Ovary (tissue), 10 donors: ENCODE measurements at places on chromosomes 16 and 17. TPM values are rescaled to one million over a fixed set of nuclear protein-coding genes. Genes with fewer than 3 reads are reported as not detected.
A peak's percentile ranks its signal among the peaks of the same experiment; 100 is the strongest.

The GCGR gene
- not detected for total RNA-seq

DNA sequence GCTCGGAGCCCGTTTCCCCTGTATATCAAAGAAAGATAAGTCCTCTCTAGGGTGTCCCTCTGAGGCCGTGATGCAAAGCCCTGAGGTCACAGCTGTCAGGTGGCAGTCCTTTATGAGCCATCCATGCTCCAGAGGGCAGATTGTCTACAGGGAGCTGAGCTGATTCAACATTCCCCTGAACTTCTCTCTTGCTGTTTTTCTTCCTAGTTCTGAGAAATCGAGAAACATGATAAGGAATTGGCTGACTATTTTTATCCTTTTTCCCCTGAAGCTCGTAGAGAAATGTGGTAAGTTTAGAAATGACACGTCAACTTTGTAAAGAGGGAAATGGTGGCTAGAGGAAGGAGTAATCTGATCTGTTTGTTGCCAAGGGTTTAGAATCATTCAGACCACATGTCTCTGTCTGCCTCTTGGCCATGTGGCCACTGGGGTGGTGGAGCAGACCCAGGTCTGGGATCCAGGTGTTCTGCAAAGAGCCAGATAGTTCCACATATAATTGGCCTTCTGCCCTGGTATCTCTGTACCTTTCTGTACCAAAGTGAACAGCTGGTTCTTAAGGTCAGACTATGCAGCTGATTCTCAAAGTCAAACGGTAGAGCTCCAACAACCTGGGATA is 3.5 kb downstream of the CTNS start:
- no peak overlapping the region for H3K4me3 ChIP-seq
- no peak for DNase-seq
- no peaks in the 10 kb centered on the region for H3K36me3 ChIP-seq
- no peak overlapping the region for H3K27ac ChIP-seq

The C16orf78 gene
- total RNA-seq, result not detected

DNA sequence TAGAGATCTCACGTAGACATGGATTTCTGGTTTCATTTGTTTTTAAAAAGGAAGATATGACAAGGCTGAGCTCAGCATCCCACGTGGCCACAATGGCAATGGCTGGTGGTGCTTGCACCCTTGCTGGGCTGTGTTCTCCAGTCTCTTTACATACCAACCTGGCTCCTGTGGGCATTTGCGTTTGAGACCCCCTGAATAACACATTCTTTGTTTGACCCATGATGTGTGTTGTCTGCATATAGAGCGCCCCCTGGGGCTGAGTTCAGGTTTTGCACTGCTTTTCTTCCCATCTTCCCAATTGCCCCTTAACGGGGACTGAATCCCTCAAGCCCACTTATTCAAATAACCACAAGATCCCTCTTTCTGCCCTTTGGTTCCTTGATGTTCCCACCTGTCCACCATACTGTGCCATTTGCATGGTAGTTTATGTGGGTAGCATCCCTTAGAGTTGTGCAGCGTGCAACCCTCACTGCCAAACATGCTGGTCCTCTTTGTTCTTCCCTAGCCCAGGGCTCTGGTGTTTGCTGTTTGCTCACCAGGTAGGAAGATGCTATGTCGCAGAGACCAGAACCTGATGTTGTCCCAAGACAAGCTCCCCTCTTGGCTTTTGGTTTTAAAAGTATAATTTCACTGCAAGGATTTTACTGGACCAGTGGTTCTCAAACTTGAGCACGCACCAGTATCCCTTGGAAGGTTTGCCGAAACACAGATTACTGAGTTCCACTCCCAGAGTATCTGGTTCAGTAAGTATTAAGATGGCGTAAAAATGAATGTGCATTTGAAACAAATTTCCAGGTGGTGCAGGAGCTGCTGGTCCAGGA is 38.5 kb upstream of the NKD1 start:
- DNase-seq, result no peak
- no peak overlapping the region for H3K27ac ChIP-seq
- no peak overlapping the region for H3K4me3 ChIP-seq
- no peaks in the 10 kb centered on the region for H3K4me1 ChIP-seq
- no peaks in the 10 kb centered on the region for H3K36me3 ChIP-seq
- H3K27me3 ChIP-seq, result no peaks in the 10 kb centered on the region

DNA sequence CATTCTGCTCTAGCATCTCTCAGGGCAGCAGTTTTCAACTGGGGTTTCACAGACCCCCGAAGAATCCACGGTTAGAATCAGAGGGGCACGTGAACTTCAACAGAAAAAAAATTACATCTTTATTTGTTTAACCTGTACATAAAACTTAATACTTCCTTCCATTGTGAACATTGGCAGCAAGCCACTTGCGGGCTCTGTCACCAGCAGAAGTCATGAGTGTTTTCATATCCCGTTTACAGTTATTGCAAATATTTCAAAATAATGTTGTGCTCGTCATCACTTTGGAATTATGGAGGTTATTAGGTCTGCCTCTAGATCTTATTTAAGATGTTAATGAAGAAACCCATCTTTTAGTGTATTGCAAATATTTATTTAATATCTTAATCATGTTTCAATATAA is 109.8 kb downstream of the SDR42E1 start:
- no peaks in the 10 kb centered on the region for H3K4me1 ChIP-seq
- H3K36me3 ChIP-seq, result no peaks in the 10 kb centered on the region
- no peak overlapping the region for H3K4me3 ChIP-seq
- DNase-seq, result no peak

The TMEM88 gene
- total RNA-seq, result 11.4 TPM

DNA sequence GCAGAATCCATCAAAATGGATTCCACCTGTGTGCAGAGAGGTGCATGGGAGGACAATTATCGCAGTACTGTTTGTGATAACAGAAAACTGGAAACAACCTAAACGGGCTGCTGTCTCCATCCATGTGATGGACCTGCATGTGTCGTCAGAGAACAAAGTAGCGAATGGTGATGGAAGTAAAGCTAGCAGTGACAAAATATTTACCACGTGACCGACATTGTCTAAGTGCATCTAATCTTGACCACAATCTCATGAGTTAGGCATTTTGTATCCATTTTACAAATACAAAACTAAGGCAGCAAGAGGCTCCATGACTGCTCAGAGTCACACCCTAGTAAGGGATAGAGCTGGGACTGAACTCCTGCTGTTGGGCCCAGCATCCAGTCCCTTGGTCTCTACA is 187.3 kb downstream of the LGALS9B start:
- H3K27ac ChIP-seq, result no peak overlapping the region
- no peak overlapping the region for H3K4me3 ChIP-seq
- H3K27me3 ChIP-seq, result no peaks in the 10 kb centered on the region
- no peak for DNase-seq
- H3K36me3 ChIP-seq, result no peaks in the 10 kb centered on the region
- peaks cover 4% of the 10 kb centered on the region for H3K4me1 ChIP-seq

The KIF2B gene
- total RNA-seq, result not detected

DNA sequence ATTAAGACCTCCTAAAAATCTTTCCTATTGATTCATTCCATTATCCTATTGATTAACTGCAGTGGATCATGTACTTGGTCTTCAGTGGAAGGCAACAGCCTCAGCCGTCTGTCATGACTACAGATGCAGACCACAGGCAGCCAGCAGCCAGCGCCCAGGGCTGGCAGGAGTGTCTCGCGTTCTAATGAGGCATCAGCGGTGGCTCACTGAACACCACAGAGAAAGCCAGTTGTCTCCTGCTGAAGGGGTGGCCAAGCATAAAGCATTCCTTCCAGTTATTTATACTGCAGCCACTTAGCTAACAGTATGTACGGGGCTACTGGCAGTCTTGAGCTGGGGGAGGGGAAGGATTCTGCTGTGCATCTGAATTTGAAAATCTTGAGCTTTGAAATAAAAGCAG is 214.3 kb downstream of the IRX3 start:
- H3K4me1 ChIP-seq, result no peaks in the 10 kb centered on the region
- H3K36me3 ChIP-seq, result no peaks in the 10 kb centered on the region
- no peak overlapping the region for H3K4me3 ChIP-seq
- no peak overlapping the region for H3K27ac ChIP-seq

The DNAH9 gene
- 1.4 TPM for total RNA-seq

DNA sequence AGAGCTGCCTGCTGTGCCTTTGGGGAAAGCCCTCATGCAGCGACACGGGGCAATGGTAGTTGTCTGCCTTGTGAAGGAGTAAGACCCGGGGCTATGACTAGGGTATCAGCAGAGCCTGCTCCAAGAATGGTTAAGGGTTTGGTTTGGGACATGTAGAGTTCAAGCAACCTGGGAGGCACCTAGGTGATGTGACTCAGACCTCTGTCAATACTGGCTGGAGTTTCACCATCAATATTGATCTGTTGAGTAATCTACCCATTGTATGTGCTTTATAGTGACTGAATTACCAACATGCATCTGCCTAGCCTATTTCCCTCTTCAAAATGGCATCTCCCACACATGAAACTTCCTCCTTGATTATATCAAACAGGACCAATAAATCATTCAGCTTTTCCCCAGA is 398.4 kb upstream of the HSBP1 start:
- no peak overlapping the region for H3K4me3 ChIP-seq
- no peaks in the 10 kb centered on the region for H3K27me3 ChIP-seq
- H3K4me1 ChIP-seq, result no peaks in the 10 kb centered on the region
- no peaks in the 10 kb centered on the region for H3K36me3 ChIP-seq
- DNase-seq, result no peak

- H3K27me3 ChIP-seq, result no peaks in the 10 kb centered on the region
- no peaks in the 10 kb centered on the region for H3K36me3 ChIP-seq
- DNase-seq, result no peak
Measured at GRCh38 chr17:74465378-74466110, 890 bp upstream of the CD300A start.

The CSH2 gene
- total RNA-seq, result not detected

DNA sequence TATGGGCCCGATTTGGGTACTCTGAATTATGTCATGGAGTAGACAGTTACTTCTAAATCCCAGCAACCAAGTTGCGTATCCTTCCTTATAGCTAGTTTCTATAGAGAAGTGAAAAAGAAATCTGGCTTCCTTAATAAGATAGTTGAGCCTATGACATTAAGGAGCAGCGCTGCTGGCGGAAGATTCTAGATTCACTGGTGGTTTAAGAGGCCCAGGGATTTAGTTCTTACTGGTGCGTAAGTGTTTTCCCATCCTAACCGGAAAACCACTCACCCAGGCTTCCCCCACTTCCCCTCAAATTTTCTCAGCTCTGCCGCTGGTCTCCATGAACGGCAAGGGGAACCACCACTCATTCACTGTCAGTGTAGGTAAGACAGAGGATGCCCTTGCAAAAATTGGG is 230.4 kb downstream of the CPPED1 start:
- no peaks in the 10 kb centered on the region for H3K4me1 ChIP-seq
- H3K27me3 ChIP-seq, result no peaks in the 10 kb centered on the region
- H3K4me3 ChIP-seq, result no peak overlapping the region
- no peak overlapping the region for H3K27ac ChIP-seq
- no peaks in the 10 kb centered on the region for H3K36me3 ChIP-seq

DNA sequence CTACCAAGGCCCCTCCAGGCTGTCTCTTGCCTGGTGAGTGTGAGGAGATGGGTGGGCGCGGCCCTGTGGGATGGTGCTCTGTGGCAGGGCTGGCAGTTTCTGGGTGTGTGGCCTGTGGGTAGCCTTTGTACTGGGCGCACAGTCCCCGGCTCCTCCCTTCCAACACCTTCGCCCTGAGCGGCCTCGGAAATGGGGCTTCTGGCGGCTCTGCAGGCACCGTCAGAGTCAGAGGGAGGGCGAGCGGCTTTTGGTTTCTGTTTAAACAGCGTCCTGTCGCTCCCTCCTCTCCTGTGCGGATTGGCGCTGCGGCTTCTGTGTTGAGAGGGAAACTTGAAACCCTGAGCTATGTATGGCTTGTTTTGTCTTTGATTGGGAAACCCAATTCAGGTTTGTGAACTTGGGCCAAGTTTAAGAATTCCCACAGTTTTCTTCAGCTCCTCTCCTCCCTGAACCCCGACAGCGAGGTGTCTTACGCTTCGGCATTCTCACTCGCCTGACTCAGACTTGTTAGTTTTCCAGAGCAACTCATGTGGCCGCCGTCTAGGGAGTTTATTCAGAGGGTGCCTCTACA is 8.3 kb upstream of the ZNF750 start:
- no peaks in the 10 kb centered on the region for H3K36me3 ChIP-seq
- H3K27ac ChIP-seq, result peak overlapping the region; percentile 81
- H3K27me3 ChIP-seq, result no peaks in the 10 kb centered on the region
- H3K4me3 ChIP-seq, result peak overlapping the region; percentile 20
- peaks cover 2% of the 10 kb centered on the region for H3K4me1 ChIP-seq

DNA sequence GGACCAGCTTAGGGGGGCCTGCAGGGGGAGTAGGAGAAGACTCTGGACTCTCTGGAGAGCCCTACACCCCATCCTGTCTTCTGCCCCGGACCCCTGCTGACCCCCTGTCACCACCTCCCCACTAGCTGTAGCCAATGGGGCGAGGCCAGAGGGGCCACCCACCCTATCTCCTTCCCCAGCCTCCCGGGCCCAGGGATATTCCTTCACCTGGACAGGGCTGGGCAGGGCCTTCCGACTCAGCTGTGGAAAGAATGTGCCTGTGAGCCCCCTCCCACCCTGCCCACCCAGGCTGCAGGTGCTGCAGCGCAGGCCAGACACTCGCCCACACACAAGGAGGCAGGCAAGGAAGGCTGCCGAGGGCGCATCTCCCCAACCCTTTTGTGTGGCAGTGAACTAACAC is 23.0 kb downstream of the TSPOAP1 start:
- no peak overlapping the region for H3K27ac ChIP-seq
- H3K4me3 ChIP-seq, result no peak overlapping the region
- no peaks in the 10 kb centered on the region for H3K36me3 ChIP-seq

- H3K4me3 ChIP-seq, result no peak overlapping the region
- H3K27me3 ChIP-seq, result no peaks in the 10 kb centered on the region
- DNase-seq, result no peak
- H3K4me1 ChIP-seq, result no peaks in the 10 kb centered on the region
- no peaks in the 10 kb centered on the region for H3K36me3 ChIP-seq
Measured at GRCh38 chr16:4702466-4702808, 9.1 kb downstream of the NUDT16L1 start.

- H3K4me1 ChIP-seq, result no peaks in the 10 kb centered on the region
- H3K27ac ChIP-seq, result no peak overlapping the region
- no peak overlapping the region for H3K4me3 ChIP-seq
- H3K36me3 ChIP-seq, result no peaks in the 10 kb centered on the region
Measured at GRCh38 chr16:79269211-79269863, 331.2 kb downstream of the MAF start.

GRCh38 chr17:34757106-34757505 is 177.7 kb downstream of the TMEM132E start:
- H3K4me3 ChIP-seq, result no peak overlapping the region
- no peaks in the 10 kb centered on the region for H3K4me1 ChIP-seq
- H3K36me3 ChIP-seq, result no peaks in the 10 kb centered on the region
- no peak for DNase-seq

The CALCOCO2 gene
- 72.1 TPM for total RNA-seq

DNA sequence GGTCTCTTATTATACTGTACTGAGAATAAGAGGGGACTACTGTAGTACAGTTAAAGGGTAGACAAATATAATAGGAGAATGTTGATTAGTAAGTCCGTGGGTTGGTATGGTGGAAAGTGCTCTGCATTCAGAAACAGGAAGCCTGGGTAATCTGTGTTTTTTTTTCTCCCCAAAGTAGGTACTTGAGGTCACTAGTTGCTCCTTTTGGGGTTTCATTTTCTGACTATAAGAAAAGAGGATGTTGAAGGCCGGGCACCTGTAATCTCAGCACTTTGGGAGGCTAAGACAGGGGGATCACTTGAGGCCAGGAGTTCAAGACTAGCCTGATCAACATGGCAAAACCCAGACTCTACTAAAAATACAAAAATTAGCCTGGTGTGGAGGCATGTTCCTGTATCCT is 42.0 kb upstream of the MMD start:
- H3K4me1 ChIP-seq, result no peaks in the 10 kb centered on the region
- no peaks in the 10 kb centered on the region for H3K27me3 ChIP-seq
- no peaks in the 10 kb centered on the region for H3K36me3 ChIP-seq
- H3K4me3 ChIP-seq, result no peak overlapping the region
- DNase-seq, result no peak

The SYT17 gene
- 1.3 TPM for total RNA-seq
